Ecto neural progenitor cell (in vitro differentiated cells): ENCODE measurements at places on chromosomes 12 and 14.

GRCh38 chr12:2152134-2152533 lies 99.3 kb downstream of the CACNA1C start:
- no peak for DNase-seq

- DNase-seq: peak; percentile 61
Observed at GRCh38 chr14:69298131-69299071, 38.4 kb downstream of the GALNT16 start.

DNA sequence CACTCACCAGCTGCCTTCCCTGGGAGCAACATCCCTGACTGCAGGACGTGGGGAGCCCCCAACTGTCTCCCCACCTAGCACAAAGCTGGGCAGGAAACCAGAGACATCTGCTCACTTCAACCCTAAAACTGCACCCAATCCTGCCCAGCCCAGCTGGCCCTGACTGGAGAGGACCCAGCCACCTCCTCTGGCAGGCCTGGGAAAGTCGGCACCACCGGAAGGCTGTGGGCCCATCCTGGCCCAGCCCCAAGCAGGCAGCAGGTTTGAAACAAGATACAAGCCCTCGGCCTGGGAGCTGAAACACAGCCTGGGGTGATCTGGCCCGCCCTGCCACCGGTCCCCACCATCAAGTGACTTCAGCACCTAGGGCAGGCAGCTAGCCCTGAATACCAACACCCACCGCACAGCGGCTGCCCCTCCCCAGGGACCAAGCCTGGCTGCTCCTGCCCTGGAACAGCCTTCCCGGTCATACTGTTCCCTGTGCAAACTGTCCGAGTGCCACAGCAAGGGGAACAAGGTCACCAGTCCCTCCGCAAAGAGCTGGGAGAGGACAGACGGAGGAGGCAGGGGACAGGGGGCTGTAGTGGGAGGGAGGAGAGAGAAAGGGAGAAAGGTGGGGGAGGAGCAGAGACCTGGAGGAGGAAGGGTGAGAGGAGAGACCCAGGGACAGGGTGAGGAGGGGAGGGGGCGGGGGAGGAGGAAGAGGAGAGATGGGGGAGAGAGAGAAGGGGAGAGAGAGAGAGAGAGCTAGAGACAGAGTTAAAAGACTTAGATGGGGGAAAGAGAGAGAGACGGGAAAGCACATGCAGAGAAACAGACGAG lies 115.7 kb downstream of the RFLNA start:
- peak; percentile 60 for DNase-seq

DNA sequence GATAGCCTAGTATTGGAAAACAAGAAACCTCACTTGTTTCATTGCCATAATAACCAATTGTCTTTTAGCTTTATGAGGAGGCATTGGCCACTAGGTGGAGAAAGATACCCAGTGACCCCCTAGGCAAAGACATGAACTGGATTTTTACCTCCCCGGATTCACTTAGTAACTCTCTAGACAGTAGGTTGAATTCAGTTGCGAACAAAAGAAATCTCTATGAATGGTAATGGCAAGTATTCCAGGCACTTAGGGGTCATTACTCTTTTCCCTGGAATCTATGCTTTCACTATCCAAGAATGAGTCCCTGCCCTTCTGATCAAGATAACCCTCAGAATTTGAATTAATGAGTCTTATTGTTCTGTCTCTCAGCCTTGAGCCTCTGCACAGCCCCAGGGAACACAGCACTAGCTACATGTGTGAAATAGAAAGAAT lies 29.5 kb upstream of the RHOJ start:
- no peak for DNase-seq

DNA sequence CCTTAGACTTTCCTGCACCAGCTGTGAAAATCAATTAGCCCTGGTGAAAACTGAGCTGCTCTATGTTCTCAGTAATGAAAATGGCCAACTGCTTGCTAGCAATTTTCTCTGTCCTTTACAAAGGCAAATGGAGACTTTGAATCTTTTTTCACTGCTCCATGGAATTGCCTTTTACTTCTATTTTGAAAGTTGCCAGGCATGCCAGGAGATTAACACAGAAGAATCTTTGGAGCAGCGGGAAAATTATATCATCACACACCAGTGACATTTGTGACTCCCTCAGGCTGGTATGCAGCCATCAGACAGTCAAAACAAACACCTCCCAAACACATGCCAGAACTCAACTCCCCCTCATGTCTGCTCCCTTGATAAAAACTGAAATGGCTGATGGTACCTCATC lies 872.0 kb upstream of the FLRT2 start:
- DNase-seq: no peak

GRCh38 chr12:108046135-108046534 lies 83.0 kb upstream of the WSCD2 start:
- DNase-seq: no peak

GRCh38 chr12:26046203-26046602 lies 78.6 kb downstream of the BHLHE41 start:
- DNase-seq: no peak

GRCh38 chr14:72982146-72982708 lies 44.7 kb downstream of the ZFYVE1 start:
- DNase-seq: no peak

DNA sequence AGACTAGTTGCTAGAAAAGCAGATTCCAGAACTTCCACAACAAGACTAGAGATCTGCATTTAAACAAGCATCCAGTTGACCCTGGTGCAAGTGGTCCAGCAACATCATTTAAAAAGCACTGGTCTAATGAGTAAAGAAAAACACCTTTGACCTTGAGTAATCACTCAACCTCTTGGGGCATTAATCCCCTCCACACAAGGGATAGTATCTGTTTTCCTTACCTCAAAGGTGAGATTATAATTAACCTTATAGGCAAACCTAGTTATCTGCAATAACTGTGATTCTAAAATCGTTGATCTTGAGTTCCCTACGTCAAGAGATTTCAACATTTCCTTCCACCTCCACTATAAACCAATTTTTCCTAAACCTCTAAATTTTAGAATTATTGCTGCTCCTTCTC lies 1.1 kb downstream of the KDM5A start:
- no peak for DNase-seq

DNA sequence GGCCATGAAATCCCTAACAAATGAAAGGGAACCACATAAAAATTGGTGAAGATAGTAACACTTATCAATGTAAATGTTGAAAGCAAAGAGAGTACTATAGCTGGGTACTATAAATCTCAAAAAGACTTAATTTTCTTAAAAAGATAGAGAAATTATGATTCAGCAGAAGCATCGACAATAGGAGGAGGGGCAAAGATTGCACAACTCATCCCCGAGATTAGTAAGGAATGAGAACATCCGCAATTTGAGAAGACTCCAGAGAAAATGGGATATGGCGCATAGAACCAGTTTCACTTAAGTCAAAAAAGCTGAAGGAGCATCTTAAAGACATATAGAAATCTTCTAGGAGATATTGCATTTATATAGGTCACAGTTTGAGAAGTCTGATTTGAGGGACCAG lies 220.2 kb upstream of the SLC16A7 start:
- no peak for DNase-seq

DNA sequence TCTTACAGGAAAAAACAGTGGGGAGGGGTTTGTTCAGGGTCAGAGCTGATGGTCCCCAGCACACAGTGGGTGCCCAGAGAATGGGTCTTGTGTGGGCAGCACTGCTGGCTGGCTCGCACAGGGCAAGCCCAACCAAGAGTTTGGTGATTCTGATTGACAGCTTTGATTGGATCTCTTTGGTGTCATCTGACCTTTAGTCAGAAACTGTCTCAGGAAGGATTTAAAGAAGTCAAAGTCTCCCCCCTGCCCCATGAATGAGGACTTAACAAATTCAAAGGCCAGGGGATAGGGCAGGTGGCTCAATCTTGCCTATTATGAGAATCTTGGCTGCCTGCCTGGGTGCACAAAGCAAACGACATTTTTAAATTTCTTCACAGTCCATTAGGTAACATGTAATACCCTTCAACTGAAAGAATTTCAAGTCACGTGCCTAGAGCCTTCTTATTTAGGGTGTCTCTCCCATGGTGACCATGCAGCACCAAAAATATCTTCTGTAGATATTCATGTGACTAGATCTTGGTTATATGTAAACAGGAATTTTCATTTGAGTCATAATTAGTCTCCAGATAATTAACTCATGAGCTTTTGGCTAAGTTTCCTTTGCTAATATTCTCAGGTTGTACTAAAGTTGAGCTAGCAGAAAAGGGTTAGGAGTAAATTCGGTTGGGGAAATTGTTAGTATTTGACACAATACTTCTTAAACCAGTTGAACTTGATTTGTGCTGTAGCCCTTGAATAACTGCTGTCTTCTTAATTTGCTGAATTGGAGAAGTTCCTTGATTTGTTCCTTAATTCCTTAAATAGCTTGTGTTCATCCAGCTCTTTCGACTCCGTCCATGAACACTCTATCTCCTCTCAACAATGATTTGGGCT lies 54.5 kb upstream of the HECTD1 start:
- peak; percentile 48 for DNase-seq

GRCh38 chr14:91232603-91233002 lies 11.9 kb downstream of the GPR68 start:
- DNase-seq: no peak

DNA sequence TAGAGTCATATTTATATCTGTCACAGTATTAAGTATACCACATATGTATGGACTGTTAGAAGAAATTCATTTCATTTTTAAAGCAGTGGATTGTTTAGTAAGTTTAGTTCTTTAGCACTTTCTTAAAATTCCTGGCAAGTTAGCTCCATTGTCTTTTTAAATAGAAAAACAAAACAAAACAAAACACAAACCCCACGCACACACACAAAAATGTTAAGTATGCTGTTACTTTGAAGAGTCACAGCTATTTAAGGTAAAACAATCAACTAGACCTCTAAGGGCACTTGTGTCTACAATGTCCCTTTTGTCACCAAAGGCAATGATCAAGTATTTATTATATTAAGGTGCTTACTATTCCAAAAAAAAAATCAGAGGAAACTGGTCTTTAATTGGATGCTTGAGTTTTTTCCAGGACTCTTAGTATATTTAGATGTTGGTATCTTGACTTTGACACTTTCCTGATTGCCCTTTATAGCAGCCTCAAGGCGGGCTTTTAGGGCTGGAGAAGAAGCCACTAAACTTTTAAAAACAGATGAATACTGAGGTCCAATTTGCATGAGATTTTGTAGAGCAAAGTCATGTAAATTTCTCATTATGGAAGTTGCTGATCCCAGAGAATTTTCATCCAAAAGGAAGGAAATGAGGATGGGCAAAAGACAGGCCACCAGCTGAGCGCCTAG lies 85.5 kb upstream of the HECTD1 start:
- no peak for DNase-seq

DNA sequence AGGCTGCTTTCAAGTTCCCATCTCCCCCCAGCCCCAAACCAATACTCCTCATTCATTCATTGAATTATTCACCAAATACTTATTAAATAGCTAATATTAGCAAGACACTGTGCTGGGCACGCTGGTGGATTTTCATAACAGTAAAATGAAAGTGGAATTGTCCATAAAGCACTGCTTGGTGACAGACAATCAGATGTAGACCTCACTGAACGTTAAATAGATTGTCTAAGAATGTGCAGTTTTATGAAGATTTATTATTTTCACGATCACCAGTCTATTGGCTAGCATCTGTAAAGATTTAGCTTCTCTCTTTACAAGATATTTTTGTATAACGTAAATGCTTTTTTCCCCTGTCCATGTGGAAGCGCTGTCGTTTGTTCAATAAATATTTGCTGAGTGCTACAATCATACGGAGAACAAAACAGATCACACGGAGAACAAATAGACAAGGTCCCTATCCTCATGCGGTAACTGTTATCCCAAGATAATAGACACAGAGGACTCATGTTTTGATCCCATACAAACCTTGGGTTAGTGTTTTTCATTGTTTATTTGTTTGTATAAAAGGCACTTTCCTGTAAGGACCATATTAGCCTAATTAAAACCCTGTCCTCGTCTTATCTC lies 397.6 kb downstream of the BCAT1 start:
- no peak for DNase-seq

DNA sequence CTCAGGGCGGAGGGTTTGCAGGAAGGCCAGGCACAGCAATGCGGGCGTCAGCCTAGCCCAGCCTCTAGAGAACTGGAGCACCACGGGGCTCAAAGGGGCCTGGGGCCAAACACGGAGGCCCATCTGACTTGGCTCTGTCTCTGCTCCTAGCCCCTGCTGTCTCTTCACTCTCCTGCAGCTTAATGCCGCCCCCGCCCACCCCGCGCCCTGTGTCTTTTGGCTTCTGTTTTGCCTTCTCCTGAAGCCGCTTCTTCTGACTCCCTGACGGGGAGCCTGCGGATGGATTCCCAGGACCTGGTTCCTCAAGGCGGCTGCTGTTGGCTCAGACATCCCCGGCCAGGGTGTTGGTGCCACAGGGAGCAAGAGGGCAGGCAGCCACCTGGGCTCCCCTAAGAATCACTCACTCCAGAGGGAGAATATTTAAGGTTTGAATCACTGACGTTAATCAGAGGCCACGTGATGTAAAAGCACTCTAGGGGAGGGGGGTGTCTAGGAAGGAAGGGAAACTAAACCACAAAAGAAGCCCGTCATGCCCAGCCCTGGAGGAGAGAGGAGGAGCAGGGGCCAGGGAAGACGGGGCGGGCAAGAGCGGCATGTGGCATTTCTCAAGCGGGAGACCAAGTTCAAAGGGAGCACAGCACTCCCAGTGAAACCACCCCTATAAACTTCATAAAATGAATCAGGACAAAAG lies 36.9 kb upstream of the PRMT8 start:
- peak; percentile 62 for DNase-seq

GRCh38 chr12:102509123-102509626 lies 28.8 kb upstream of the IGF1 start:
- DNase-seq: no peak

DNA sequence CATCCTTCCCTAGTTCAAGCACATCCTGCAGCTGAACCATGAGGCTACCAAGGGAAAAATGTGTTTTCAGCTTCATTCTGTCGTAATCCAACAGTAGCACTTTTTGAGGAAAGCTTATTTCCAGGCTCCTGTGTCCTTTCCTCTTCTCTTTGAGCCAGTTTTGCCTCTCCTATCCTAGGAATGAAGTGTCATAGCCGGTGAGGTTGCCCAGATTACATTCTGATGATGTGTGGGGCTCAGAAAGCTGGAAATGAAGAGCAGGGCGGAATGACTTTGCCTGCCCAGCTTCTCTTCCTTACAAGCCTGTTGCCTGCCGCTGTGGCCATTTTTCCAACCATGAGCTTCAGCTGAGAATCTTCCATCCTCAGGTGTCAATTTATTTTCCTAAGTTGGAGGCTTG lies 381.8 kb downstream of the NUAK1 start:
- no peak for DNase-seq
